ENCODE measurements at places on chromosomes 7 and 10.

DNA sequence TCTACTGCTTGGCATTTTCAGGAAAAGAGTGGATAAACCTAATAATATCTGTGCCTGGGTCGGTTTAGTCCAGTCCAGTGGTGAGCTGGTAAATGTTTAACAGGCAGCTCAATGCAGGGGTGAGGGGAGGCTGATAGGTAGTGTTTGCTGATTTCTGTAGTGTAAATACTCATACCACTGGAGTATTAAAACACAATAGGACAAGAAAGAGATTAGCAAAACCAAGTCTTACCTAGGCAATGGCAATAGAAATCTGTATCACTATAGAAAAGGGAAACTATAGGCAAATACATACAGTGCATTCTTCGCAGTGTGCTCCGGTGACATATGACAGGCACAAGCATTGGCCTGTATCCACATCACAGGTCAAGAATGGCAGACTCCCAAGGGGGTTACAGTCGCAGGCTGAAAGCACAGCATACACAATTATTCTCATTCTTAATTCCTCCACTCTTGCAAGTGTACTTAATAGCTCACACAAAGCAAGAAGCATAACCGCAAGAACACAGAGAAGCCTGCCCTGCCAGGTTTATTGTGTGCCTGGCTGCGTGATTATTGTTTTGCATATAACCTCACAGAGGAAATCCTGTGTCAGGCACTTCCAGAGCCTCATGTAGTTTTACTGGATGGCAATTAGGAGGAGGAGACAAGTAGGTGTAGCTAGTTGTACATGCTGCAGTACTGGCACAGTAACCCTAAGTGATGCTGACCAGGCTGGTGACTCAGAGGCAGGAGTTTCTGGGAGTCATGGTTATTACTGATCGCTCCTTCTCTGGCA, 35.0 kb downstream of the LAMB4 start:
- no peak for DNase-seq

GRCh38 chr10:132698761-132699391, 87.1 kb downstream of the NKX6-2 start:
- DNase-seq, result no peak

DNA sequence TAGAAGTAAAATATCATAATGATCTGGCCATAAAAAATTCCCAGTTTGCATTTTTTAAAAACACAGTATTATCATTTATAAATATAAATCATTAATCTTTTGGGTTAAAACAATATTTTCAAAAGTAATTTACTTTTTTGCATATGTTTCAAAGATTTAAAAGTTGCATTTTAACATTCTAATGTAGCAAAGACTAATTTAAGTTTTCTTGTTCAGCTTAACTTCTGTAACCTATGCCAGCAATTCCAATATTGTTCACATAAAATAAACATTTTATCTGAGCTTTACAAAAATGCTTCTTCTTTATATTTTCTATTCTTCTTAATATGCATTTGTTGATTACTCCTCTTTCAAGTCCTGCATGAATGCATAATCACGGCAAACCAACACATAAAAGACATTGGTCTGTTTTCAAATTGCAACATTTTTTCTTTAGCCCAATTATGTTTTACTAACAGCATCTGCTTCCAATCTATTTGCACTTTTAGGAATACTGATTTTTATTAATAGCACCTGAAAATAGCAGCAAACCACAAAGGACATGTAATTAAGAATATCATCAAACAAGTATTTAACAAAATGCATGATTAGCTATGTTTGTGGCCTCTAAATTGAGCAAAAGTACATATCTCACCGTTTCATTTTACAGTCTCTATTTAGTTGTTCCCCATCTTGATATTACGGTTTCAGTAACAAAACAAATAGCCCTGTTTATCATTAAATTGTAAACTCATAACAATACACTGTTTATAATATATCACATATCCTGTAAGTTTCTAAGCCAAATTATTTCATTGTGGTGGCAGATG, 286.9 kb upstream of the NFE2L3 start:
- DNase-seq, result no peak

DNA sequence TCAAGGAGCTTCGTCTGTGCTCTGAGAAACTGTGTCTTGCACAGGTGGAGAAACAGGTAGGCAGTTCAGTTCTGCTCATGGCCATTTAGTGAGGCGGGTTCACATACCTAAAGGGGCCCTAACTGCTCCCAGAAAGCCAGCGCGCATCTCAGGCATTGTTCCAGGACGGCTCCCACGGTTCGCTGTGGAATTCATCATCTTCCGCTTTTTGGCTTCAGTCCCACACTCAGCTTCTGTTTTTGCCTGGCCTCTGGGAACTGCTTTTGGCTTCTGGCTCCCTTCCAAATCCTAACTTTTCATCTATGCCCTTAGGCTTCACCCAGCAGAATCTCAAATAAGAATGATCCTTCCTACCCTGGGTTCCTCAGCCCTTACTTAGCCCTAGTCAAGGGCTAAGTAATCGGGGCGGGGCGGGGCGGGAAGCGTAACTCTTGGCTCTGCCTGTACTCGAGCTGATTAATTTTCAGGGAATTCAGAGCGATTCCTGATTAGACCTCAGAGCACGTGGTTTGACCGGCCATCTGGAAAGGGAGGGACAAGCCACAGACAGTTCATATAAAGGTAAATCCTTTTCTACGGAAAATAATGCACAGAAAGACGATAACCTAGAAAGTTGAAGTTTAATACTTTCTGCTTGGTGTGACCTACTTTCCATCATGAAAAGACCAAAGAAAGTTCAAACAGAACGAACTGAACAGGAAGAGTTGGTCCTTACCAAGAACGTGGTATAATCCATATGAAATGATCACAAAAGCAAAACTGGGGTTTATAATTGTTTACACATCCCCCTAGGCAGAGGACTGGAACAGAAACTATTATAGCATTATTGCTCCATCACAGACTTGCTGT, 105.7 kb downstream of the ST8SIA6 start:
- DNase-seq, result no peak

DNA sequence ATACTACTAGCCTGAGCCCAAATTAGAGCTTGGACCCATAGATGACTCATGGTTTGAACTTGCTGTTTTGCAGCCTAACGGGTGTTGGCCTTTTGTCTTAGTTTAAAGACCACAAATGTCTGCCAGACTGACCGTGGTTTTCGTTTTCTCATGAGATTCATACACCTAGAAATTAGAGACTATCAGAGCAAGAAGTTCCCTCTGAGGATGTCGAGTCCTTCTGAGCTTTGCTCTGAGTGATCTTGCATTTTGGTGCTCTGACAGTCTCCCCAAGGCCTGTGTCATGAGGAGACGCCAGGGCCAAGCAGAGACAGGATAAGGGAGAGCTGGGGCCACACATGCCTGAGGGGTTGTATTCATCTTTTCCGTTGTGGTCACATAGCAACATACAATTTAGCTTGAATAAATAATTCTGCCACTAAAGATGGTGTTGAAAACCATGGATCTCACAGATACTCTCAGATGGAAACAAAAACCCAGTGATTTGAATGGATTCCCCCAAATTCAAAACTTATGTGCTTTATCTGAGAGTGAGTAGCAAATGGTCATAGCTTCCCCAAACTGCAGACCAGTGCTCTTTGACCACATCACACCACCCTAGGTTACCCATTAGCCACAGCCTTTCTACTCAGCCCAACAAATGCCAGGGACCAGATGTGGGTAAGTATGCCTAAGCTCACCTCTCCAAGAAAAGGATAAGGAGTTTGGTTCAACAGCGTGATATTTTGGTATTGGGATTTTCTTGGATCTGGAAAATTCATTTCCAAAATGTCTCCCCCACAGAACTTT, 762.0 kb upstream of the IGFBP3 start:
- DNase-seq, result no peak

Data from stimulated activated CD8-positive, alpha-beta memory T cell treated with anti-CD3 and anti-CD28 coated beads, Interleukin-4, amount 100 ng/mL, for 1 hour (primary cell).